ENCODE measurements at places on chromosomes 2 and 18.

- DNase-seq: peak; percentile 92
Observed at GRCh38 chr2:55282110-55282917, 13.3 kb upstream of the MTIF2 start.

DNA sequence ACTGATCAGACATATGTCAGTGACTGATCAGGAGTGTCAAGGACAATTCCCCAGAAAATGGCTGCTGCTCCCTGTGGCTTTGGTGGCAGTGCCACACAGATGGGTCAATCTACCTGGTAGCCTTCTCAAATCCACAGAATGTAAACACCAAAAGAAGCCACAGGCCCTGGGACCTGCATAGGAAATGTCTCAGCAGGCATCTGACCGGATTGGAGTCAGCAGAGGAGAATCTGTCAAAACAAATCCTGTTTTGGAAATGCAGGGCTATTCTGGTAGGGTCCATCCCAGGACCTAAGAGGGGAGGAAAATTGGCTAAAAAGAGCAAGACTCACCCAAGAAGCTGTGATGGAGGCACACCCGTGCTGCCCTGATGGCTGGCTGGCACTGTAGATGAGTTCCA is 189.7 kb downstream of the TMEM247 start:
- DNase-seq: no peak

DNA sequence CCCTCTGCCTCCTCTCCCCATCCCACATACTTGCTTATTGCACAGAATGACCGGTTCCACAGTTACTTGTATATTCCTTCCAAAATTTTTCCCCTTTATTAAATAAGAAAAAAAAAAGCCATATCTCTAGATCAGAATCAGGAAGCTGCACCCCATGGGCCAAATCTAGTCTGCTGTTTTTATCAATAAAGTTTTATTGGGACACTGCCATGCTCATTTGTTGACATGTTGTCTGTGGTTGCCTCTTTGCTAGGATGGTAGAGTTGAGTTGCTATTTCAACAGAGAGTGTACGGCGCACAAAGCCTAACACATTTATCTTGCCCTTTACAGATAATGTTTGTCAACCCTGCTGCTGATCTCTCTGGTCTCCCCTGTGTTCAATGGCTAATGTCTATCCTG is 15.8 kb upstream of the PIEZO2 start:
- DNase-seq: no peak

- DNase-seq: no peak
Observed at GRCh38 chr2:28400419-28400818, 7.8 kb downstream of the FOSL2 start.

DNA sequence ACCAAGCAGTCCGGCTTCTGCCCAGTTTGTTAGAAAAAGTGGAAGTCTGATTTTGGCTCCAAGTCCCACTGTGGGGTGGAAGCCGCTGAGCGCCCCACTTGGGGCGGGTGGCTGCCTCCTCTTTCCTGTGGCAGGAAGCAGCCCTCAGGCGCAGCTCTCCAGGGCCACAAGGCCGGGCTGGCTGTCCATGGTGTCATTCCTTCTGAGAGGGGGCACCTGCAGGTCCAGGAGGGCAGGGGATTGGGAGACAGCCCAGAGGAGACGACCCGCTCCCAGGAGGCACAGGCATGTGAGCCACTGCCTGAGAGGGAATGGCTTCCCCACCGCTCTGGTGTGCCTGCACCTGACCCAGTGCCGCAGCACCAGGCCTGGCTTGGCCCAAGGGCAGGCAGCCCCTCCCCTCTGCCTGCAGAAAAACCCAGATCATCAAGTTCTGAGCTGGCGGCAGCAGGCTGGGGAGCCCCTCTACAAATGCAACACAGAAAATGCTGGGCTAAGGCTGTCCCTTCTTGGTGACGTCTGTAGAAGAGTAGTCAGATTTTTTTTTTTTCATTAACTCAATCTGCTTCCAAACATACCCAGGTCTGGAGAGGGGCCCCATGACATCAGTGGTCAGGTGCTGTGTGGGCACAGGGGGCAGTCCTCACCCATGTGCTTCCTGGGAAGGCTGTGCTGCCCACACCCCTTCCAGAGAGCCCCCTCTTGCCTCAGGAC is 38.4 kb downstream of the HS6ST1 start:
- no peak for DNase-seq

DNA sequence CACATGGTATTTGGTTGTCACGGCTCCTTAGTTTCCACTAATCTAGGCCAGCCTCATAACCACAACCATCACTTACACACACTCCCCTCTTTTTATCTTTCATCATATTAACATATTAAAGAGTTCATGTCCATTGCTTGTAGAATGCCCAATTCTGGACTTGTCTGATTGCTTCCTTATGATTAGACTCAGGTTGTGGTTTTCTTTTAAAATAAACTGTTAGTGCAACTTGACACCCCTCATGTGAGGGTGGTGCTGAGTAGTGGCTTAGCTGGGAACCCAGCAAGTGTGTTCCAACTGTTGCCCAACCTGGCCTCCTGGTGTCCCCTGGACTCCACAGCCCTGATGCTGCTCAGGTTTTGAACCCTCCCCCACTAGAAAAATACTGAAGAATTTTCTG is 20.1 kb upstream of the CD207 start:
- no peak for DNase-seq

GRCh38 chr2:177075254-177075653 is 137.3 kb upstream of the HNRNPA3 start:
- no peak for DNase-seq

- DNase-seq: no peak
Observed at GRCh38 chr2:217215877-217216276, 356.0 kb upstream of the TNP1 start.

- DNase-seq: peak; percentile 74
Observed at GRCh38 chr18:9614401-9615279, at the start of gene PPP4R1. TSS of gene PPP4R1 (minus strand) at chr18:9614559. CDS start at chr18:9614484, 75 bp downstream.

GRCh38 chr18:74529811-74530583 is 4.3 kb upstream of the CNDP1 start:
- DNase-seq: no peak

All from activated CD4-positive, alpha-beta T cell treated with anti-CD3 and anti-CD28 coated beads, Interleukin-10, Interleukin-2, amounts not matched to agents 100 ng/mL and 50 ng/mL, durations not matched to agents 16 hours and 8 hours (primary cell).